ENCODE measurements at places on chromosomes 2 and 18. TPM values are rescaled to one million over a fixed set of nuclear protein-coding genes. Genes with fewer than 3 reads are reported as not detected.

The STARD6 gene
- not detected for total RNA-seq

The DLGAP1 gene
- total RNA-seq: 4.4 TPM

The NAT8 gene
- not detected for total RNA-seq

The SOX11 gene
- 15.8 TPM for total RNA-seq

The SERPINB3 gene
- total RNA-seq: 1.3 TPM

The HAAO gene
- total RNA-seq: 24.3 TPM

The SDC1 gene
- total RNA-seq: 44.2 TPM

The ANKRD30B gene
- total RNA-seq: not detected

The TSGA10 gene
- 2.9 TPM for total RNA-seq

The CPO gene
- total RNA-seq: 1.6 TPM

The CHST9 gene
- 6.2 TPM for total RNA-seq

The CLHC1 gene
- 18.5 TPM for total RNA-seq

The ZNF516 gene
- total RNA-seq: 55.4 TPM

The PPP1R1C gene
- 2.5 TPM for total RNA-seq

The GPR75 gene
- 0.92 TPM for total RNA-seq

The DNER gene
- total RNA-seq: 1.3 TPM

The SLC35F6 gene
- total RNA-seq: 12.4 TPM

The TMEM37 gene
- total RNA-seq: 3.1 TPM

The TPGS2 gene
- total RNA-seq: 50.1 TPM

The GALNT3 gene
- 8.7 TPM for total RNA-seq

The CAPN14 gene
- total RNA-seq: 20.5 TPM

The CHN1 gene
- total RNA-seq: 19.7 TPM

The KCNG2 gene
- not detected for total RNA-seq

The SGPP2 gene
- total RNA-seq: 2.3 TPM

The RNF181 gene
- total RNA-seq: 71.9 TPM

The GYPC gene
- 73.4 TPM for total RNA-seq

The MRPL19 gene
- 56.8 TPM for total RNA-seq

The RAB12 gene
- 125 TPM for total RNA-seq

The NPHP1 gene
- 7.5 TPM for total RNA-seq

The KATNAL2 gene
- total RNA-seq: 4.7 TPM
